ENCODE measurements at places on chromosomes 6 and 20. TPM values are rescaled to one million over a fixed set of nuclear protein-coding genes. Genes with fewer than 3 reads are reported as not detected.

The GSTA4 gene
- 764 TPM for polyA plus RNA-seq

The CCN2 gene
- 2.3 TPM for polyA plus RNA-seq

The TMEM74B gene
- polyA plus RNA-seq: 155 TPM

The OPRL1 gene
- 18.4 TPM for polyA plus RNA-seq

The GRIK2 gene
- 103 TPM for polyA plus RNA-seq

The SYCP2L gene
- 9.4 TPM for polyA plus RNA-seq

The VWA7 gene
- 5.3 TPM for polyA plus RNA-seq

The SYNDIG1 gene
- polyA plus RNA-seq: 0.46 TPM

The ZNF311 gene
- polyA plus RNA-seq: 4.7 TPM

The SEMG1 gene
- polyA plus RNA-seq: not detected

The CGAS gene
- polyA plus RNA-seq: 0.10 TPM

The TSHZ2 gene
- 4.6 TPM for polyA plus RNA-seq

The SIRPA gene
- 6.7 TPM for polyA plus RNA-seq

The DYNLT2 gene
- polyA plus RNA-seq: 1.8 TPM

The IRF4 gene
- not detected for polyA plus RNA-seq

The ARHGAP40 gene
- 0.61 TPM for polyA plus RNA-seq

The PERP gene
- polyA plus RNA-seq: 0.79 TPM

The OPN5 gene
- 0.44 TPM for polyA plus RNA-seq

The CST2 gene
- polyA plus RNA-seq: not detected

The HBS1L gene
- 103 TPM for polyA plus RNA-seq

The CRISP1 gene
- polyA plus RNA-seq: not detected

The CRISP2 gene
- not detected for polyA plus RNA-seq

The TBXT gene
- not detected for polyA plus RNA-seq

The OR2H1 gene
- polyA plus RNA-seq: not detected

The VARS1 gene
- 40.9 TPM for polyA plus RNA-seq

The CALHM6 gene
- 12.0 TPM for polyA plus RNA-seq

The WASF1 gene
- 89.7 TPM for polyA plus RNA-seq

The DEFB115 gene
- polyA plus RNA-seq: not detected

The HLA-DQA2 gene
- not detected for polyA plus RNA-seq

The SERINC3 gene
- polyA plus RNA-seq: 63.2 TPM

The TCF21 gene
- not detected for polyA plus RNA-seq

The SLC17A2 gene
- polyA plus RNA-seq: not detected

The NNAT gene
- 996 TPM for polyA plus RNA-seq

The MEA1 gene
- 115 TPM for polyA plus RNA-seq

The DCBLD1 gene
- 21.4 TPM for polyA plus RNA-seq

The DAAM2 gene
- 0.62 TPM for polyA plus RNA-seq

The FAM217A gene
- not detected for polyA plus RNA-seq

The MLIP gene
- polyA plus RNA-seq: not detected

The FHL5 gene
- polyA plus RNA-seq: not detected

Measured in neural cell (in vitro differentiated cells).